Fibroblast of skin of right biceps (primary cell): ENCODE measurements at places on chromosomes 7 and 10.
A peak's percentile ranks its signal among the peaks of the same experiment; 100 is the strongest.

DNA sequence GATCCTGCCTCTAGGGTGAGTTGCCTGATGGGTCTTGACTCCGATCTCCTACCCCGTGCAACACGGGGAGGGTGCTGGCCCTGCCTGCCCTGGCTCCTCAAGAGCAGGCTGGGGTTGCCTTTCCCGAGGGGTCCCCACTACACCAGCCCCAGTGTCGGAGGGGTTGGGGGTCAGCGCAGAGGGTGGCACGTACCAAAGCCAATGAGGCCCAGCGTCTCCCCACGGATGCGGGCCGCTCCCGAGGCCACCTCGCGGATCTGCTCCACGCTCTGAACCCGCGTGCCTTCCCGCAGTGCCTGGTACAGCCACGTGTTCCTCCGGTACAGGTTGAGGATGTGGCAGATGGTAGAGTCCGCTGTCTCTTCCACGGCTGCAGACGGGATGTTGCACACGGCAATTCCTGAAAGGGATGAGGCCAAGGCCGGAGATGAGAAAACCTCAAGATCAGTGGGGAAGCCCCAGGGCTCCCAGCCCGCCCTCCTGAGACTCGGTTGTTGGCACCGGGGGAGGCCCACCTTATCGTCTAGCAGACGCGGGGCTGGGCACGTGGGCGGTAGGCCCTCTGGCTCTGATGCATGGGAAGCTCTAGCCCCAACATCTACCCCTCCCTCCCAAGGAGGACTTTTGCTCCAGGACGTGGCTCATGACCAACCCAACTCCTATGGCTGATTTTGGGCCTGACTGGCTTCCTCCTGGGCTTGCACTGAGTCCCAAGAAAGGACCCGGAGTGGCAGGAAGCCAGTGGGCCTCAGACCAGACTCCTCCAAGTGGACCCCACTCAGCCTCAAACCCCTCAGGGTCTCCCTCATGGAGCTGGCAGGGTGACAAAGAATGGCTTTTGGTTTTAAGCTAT lies 56.1 kb downstream of the ZRANB1 start:
- no peak for DNase-seq

DNA sequence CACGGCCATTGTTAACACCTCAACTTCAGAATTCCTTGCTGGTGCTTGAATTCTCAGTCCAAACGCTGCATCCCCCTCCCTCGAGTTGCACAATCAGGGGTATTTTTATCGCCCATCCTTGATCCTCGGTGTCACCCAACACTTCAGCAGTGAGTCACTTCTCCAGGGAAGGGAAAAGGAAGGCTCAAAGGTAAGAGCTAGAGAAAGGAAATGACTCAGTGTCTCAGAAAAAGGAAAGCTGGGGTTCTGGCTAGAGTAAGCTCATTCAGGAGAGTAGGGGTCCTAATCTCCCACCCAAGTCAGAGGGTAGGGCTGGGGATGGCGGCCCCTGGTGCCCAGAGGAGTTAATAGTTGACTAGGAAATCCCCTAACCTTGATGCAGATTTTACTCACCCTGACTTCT lies 39.8 kb upstream of the TRIM8 start:
- DNase-seq = peak; percentile 93

- DNase-seq = no peak
These were observed 543.8 kb downstream of the PTPRN2 start for GRCh38 chr7:158043551-158044481.

DNA sequence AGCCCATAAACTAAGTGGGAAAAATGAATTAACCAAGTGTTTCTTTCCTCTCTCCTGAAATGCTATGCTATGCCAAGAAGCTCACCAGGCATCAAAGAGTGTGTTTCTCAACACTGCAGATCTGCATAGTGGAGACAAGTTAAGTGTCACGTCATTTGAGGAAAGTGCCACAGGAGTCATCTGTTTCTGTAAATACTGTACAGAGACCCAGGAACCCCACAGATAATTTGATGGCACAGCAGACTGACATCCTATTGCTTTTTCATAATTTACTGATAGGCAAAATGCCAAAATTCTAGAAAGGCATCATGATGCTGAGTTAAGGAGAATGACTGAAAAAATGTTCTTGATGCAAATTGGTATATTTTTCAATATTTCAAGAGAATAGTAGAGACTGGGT lies 124.3 kb downstream of the NRCAM start:
- DNase-seq = no peak

GRCh38 chr10:3036155-3037021 lies 31.0 kb upstream of the PFKP start:
- DNase-seq = no peak

- DNase-seq = no peak
These were observed 279.7 kb downstream of the CCSER2 start for GRCh38 chr10:84608126-84608525.

DNA sequence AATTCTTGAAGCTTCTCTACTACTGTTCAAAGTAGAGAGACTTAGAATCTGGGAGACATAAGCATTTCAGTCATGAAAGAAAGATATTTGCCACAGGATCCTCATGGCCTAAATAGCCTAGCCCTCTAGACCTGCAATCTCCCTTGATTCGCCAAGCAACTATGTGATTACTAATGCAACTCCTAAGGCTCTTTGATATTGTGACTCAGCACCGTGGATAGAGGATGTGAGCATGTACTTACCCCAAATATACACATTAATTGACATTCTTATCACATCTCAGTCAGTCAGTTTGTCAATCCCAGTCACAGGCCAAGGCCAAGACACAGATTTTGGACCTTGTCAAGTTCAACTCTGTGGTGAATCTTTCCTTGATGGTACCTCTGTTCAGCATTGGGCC lies 42.6 kb downstream of the GPR37 start:
- DNase-seq = peak; percentile 35

- peak; percentile 10 for DNase-seq
These were observed 26.5 kb downstream of the ASNS start for GRCh38 chr7:97845622-97846203.

DNA sequence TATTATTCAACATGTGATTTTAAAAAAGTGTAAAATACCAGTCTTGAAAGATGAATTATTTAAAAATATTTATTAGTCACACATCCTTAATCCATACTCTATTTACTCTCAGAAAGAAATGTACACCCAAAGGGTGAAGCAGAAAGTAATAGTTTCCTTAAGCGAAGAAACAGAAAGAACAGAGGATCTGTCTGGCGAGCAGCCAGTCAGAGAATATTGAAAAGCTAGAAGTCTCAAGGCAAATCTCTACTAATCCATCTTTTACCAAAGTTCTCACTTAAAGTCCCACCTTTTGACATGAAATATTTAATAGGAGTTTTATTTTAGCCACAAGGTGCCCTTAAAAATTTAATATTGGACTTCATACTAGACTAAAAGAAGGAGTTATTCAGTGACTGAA lies 46.7 kb downstream of the MKX start:
- DNase-seq = no peak

DNA sequence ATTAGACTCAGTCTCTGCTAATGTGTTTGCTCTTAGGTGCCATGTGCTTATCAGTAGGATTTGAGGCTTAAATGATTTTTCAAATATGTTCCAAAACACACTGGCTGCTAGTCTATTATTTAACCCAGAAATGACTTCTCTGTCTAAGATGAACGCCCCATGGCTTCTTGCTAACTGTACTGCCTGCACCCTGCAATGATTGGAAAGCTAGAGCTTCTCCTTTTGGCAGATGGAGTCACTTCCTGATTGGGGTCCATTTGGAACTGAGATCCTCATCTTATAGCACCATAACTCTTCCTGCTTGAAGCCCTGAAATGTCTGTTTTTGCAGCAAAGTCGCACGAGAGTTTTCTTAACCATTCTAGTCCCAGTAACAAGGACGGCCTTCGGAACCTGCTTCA lies 186.5 kb upstream of the ADO start:
- DNase-seq = no peak

DNA sequence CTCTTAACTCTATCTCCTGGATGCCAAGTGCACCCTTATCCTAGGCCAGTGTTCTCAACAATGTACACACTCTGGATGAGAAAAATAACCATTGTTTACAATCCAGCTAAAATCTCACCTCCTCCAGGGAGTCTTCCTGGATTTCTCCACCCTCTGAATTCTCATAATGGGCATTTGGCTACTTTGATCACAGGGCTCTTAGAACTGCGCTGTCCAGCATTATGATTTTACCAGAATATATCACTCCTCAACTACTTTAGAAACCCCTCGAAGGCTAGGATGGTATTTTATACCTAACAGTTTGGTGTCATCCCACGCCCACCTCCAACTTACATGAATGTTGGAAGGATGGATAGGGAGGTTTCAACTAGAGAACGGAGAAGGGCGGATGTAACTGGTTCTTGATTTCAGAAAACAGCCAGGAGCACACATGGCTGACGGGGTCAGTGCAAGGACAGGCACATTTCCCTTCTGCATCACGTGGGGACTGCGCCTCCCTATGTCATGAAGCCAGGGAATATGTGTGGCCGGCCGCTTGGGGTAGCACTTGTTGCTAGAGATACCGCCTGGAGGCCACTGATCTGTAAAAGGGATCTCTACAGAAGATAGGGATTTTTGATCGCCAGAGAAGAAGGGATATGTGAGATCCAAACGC lies 1.2 kb upstream of the ATP6V0E2 start:
- peak; percentile 85 for DNase-seq

DNA sequence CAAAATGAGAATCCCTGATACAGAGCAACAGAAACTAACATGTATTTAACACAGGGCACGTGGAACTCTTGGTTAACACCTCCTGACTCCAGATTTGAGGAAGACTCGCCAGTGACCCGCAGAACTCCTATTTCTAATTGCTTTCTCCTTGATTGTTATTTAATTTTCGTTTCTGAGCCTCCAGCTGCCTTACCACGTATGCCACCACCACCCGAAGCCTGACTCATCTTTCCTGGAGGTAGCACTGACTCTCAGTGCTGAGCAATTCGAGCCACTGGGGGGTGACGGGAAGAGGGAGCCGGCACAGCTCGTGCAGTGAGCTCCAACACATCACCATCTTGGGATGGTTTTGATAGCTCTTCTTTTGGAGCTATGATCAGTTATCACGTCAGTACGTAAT lies 273.9 kb upstream of the MGMT start:
- peak; percentile 6 for DNase-seq

DNA sequence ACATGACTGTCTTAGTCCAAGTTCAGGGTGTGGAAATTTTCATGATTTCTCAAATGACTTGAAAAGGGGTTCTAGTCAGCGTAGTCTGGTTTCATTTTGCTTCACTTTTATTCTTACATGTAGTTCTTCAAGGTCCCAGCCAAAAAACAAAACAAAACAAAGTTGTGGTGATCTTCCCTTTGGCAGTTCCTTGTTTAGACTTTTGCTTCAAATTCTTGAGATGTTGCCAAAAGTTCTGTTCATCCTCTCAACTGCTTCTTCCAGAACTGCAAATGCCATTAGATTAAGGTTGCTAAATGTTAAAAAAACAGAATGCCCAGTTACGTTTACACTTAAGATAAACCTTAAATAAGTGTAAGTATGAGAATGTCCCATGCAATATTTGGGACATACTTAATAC lies 370.8 kb upstream of the LRRTM3 start:
- DNase-seq = peak; percentile 20

DNA sequence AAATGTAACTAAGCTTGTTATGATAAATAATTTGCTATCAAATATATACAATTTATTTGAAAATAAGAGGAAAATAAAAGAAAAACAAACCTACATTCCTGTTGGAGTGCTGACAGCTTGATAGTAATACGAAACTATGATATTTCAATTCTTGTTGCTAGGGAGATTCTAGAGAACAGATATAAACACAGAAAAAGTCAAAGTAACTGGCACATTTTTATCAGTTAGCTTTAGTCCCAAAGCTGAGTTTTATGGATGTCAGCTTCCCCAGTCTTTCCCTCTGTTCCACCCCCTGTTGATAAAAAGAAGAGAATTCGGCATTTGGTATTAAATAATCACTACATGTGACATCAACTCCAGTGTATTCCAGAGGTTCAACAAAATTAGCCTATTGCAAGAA lies 1134.0 kb downstream of the XPNPEP1 start:
- no peak for DNase-seq

DNA sequence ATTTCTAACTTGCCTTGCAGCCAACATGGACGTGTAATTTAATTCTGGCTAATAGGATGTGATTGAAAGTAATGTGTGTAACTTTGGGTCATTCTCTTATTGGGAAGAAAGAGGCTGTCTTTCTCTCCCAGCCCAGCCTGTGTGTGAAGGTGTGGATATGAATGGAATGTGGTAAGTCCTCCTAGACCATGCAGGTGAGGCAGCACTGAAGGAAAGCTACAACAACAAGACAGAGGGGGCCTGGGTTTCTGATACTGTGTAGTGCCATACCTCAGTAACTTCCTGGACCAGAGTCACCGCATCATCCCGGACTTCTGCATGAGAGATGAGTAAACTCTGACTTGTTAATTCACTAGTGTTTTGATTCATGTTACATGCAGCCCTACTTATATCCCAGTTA lies 237.0 kb downstream of the EXOC4 start:
- no peak for DNase-seq

GRCh38 chr7:85074-85882 lies 107.1 kb upstream of the FAM20C start:
- DNase-seq = peak; percentile 50

DNA sequence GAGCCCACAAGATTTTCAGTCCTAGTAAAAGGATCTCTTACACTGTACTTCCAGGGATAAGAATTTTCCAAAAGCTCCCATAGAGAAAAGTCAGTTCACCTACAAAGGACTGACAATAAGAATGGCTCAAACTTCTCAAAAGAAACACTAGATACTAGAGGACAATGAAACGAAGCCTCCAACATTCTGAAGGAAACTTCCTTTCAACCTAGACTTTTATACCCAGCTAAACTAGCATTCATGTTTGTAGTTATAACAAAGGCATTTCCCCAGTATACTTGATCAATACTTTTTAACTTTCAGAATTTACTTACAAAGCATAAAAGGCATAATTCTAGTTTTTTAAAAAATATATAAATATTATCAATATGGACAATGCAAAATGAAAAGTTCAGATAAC lies 41.0 kb upstream of the DNAAF5 start:
- DNase-seq = no peak

DNA sequence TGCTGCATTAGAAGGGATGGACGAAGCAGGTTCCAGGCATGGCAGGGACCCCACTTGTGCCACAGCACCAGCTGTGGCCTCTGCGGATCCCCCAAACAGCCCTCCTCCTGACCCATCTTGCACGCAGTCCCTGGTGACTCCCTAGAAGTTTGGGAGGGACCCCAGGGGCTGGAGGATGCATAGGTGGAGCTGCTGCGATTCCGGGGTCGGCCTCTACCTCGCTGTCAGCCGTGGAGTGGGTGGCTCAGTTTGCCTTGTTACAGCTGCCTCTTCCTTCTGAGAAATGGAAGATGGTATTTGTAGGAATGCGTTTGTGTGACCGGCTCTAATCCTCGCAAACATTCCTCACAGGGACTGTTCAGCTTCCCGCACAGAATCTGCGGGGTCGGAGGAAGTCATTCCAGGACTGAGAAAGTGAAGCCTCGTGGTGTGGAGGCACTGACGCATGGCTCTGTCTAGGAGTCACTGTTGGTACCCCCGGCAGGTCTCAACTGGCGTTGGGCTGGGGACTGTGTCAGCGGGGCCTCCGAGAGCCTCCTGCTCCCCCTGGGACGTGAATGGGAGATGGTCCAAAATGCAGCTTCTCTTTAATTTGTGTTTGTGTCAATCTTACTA lies 17.5 kb downstream of the PWWP2B start:
- DNase-seq = peak; percentile 18
